EH (cell line): ENCODE measurements at places on chromosomes 7 and 10.

DNA sequence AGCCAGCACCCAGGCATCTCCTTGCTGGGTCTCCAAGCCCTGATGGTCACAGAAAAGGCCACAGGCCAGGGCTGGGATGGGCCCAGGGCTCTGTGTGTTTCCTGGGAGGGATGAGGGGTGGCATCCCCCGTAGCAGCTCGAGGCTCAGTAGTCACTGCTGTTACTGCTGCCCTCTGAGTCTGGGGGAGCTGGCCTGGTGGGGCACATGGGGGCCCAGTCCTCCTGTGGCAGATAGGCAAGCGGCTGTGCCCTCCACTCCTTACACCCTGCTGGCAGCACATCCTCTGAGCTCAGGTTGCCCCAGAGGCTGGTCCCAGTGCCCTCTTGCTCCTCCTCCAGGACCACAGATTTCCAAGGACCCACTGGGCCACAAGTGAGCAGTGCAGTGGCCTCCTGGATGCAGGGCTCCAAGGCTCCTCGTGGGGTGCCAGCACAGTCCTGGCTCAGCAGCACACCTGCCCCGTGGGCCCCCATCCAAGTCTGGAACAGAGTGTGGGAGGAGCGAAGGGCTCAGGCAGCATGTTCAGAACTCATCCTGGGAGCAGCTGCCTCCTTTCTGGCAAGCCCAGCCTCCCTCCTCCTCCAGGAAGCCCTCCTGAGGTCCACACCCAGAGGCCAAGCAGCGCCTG is 31.5 kb upstream of the TUBB8 start:
- DNase-seq, result no peak

- no peak for DNase-seq
Measured at GRCh38 chr10:86673216-86673826, 5.0 kb downstream of the LDB3 start.

GRCh38 chr10:68153473-68154210 is 44.4 kb downstream of the MYPN start:
- DNase-seq, result peak; percentile 99

- peak; percentile 95 for DNase-seq
Measured at GRCh38 chr10:117460846-117461765, 81.4 kb upstream of the EMX2 start.

GRCh38 chr10:66822801-66823200 is 103.0 kb upstream of the LRRTM3 start:
- DNase-seq, result no peak

GRCh38 chr10:130016993-130017630 is 53.0 kb upstream of the EBF3 start:
- DNase-seq, result no peak

- DNase-seq, result no peak
Measured at GRCh38 chr10:99858849-99859248, 76.4 kb downstream of the ABCC2 start.

- DNase-seq, result no peak
Measured at GRCh38 chr10:24930427-24930826, 22.0 kb downstream of the PRTFDC1 start.

DNA sequence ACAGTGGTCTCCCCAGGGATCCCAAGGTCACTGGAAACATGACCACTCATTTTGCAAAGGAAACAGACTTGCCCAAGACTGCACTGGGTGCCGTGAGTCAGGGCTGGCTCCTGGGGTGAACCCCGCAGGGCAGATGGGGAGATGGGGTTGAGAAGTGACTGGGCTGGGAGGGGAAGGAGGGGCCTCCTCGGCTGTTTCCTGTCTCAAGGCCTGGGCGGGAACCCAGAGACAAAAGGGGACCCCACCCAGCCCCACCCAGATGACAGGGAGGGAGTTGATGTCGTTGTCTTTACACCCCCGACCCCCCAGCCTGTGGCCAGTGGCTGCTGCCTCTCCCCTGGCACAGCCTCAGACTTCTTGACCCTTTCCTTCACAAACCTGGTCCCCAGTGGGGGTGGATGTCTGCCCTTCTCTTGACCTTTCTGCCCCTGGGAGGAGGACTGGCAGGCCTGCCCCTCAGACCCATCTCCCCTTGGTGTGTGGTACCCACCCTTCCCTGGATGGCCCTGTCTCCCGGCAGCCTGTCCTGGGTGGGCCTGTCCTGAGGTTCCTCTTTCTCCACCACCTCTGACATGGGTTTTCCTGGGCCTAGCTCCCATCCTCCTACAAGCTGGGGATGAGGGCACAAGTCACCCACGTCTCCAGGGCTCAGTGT is 1.4 kb downstream of the MYO1G start:
- DNase-seq, result no peak

DNA sequence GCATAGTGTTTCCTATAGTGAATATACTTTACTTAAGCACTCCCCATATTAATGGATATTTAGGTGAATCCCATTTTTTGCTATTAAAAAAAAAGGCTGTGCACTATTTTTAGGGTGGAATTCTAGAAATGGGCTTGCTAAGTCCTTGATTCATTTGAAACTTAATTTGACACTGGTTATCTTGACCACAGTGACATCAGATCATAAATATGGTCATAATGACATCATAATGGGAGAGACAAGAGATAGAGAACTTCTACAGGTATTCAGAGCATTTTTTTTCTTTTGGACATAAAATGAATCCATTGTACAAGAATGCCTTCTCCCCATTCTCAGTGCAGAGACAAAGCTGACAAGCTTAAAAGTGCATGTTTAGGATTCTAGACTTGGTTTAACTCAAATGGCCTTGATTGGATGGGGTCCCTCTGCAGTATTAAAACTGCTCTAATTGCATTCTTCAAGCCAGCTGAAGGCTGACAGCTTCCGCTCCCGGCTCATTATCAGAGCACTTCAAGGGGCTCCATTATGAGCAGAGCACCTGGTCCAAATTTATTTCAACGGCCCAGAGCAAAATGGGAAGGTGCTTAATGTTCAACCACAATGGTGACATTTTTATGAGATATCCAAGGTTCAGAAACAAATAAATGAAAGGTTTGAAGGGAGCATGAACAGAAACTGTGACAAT is 104.8 kb downstream of the JAZF1 start:
- peak; percentile 63 for DNase-seq

DNA sequence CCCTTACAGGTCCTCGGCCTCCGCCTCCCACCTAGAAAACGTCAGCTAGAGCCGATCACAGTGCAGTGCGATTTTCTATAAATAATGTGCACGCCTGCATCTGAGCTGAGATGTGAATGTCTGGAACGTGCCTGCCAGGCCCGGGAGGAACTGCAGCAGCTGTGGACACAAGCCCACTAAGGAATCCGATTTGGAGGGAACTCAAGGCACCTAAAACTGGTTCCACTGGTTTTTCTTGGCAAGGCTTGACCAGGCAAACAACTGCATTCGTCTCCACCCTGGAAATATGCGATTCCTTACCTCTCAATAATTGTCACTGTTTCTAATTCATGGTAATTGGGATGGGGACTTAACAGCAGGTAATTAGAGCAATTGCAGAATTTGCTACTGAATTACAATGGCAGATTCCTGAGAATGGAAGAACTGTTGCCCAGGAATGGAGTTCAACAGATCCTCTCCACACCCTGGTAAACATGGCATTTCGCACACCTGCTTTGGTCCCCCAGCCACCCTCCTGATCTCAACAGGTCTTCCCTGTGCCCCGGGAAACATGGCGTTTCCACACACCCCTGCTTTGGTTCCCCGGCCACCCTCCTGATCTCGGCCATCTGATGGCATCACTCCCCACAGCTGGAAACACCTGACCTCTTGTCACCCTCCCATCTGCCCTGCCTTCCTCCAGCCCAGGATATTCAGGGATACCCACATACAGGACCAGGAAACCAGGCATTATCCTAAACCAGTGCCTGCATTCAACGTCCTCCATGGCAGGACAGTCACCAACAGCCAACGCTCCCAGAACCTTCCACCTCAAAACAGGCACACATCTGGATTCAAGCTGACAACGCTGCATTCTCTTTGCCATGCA is 76.0 kb downstream of the DIP2C start:
- DNase-seq, result no peak

GRCh38 chr10:110600487-110601101 is 33.1 kb downstream of the SMC3 start:
- peak; percentile 74 for DNase-seq

DNA sequence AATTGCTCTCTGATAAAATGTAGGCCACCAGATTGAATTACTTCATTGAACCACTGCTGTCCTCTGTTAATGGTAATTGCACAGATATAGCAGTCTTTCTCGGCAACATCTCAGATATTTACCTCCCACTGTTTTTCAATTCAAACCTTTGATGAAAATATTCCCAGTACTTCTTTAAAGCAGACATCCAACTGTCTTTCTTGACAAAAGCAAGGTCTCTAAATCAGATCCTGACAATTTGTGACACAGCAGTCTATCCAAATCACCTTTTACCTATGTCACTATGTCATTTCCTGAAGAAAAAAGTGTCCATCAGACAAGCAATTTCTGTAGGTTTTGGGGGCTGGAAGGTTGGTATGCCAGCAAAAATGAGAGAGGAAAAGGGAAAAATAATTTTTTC is 555.7 kb downstream of the AUTS2 start:
- DNase-seq, result no peak

DNA sequence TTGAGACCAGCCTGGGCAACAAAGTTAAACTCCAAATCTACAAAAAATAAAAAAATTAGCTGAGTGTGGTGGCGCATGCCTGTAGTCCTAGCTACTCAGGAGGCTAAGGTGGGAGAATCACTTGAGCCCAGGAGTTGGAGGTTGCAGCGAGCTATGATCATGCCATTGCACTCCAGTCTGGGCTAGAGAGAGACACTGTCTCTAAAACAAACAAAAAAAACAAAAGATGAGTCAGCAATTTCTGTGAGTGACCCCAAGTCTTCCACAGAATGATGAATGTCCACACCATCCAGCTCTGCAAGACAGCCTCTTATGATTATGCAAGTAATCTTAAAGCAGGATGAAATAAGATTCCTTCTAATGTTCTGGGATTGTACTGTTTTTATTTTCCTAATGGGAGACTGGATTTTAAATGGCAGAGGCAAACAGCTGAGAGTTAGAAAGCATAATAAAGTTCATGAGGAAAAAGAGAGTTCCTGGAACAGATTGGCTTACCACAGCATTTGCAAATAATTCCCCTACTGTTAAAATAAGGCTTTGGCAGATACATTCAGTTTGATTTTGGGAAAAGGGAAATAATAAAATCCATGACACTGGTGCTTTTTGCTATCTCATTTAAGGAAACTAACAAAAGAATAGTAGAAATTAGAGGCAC is 18.9 kb upstream of the PRKAR2B start:
- peak; percentile 27 for DNase-seq

DNA sequence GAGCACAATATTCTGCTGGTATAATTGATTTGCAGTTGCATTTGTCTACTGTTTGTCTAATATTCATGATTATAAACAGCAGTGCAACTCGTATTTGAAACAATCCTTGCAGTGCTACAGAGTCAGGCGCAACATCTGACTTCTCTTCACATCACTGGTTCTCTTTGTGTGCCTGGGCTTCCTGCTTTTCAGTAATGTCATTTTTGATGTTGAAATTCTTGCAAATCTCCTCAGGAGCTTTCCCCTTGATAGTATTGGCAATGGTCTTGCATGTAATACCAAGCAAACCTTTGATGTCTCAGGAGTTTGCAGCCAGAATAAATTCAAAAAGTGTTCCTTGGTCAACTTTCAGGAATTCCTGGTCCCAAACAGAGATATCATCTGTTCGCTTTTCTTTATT is 20.2 kb downstream of the HPS6 start:
- no peak for DNase-seq

DNA sequence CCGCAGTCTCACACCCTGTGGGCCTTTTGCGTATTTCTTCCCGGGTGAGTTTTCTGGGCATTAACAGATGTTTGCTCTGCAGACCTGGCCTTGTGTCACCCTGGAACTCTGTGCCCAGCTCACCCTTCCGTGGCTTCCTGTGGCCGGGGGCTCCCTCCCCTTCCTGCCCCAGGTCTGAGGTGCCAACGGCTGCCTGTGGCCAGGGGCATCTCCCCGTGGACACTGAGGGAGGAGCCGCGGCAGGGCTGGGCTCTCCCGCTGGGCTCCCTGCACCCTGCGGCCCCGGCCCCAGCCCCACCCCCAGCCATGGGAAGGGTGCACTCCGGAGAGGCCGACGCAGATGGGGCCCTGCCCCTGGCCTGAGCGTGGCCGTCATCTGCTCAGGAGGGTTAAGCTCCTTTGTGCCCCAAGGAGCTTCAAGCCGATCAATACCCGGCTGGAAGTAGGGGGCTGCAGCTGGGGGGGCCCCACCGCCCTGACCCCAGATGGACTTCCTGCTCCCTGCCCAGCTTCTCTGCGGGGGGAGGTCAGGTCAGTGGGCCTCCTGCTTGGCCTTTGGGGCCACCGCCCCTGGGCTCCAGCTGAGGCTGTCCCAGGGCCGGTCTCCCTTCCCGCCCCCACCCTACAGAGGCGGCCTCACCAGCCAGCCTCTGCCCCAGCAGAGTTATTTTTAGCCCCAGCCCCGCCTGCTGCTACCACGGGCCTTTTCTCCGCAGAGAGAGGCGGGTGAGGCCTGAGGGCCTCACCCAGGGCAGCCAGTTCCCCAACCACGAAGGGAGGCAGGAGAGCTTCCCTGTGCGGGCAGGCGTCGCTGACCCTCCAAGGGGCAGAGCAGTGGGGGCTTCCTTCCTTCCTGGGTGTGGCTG is 24.2 kb downstream of the PWWP2B start:
- DNase-seq, result peak; percentile 76

- peak; percentile 38 for DNase-seq
Measured at GRCh38 chr10:117541909-117542705, 439 bp upstream of the EMX2 start.

DNA sequence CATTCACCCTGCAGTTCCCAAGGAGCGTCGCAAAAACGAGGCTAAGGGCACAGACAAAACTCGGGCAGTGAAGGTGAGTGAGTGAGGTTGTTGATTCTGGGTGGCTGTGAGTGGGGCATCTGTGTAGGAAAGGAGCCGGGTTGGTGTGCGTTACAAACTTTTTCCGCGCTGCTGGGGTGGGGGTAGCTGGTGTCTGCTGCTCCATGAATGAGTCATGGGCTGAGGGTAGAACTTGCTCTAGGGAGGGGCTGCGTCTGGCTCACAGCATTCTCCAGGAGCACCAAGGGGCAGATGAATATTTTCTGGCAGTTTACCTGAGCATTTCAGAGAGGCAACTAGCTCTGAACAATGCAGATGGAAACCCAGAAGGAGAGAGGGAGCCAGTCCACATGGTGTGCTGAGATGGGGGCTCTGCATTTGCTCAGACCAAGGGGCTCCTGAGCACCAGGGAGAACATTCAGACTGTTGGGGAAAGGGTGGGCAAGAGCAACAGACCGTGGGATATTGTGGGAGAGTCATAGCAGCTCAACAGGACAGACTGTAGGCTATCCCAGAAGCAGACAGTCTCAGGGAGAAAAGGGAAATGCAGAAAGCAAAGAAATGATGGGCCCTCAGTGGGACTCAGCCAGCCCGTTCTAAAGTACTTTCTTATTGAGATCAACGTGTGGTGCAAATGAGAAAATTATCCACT is 18.8 kb downstream of the NOBOX start:
- peak; percentile 35 for DNase-seq

- DNase-seq, result no peak
Measured at GRCh38 chr7:159296093-159296681, 151.5 kb upstream of the VIPR2 start.
